KG1 (cell line): ENCODE measurements at places on chromosomes 3 and 15.

GRCh38 chr15:69722924-69723323 lies 270.3 kb downstream of the RPLP1 start:
- DNase-seq = no peak

GRCh38 chr15:65796610-65797078 lies 4.6 kb upstream of the DENND4A start:
- no peak for DNase-seq

GRCh38 chr3:112302150-112302830 lies 8.3 kb upstream of the SLC9C1 start:
- no peak for DNase-seq

DNA sequence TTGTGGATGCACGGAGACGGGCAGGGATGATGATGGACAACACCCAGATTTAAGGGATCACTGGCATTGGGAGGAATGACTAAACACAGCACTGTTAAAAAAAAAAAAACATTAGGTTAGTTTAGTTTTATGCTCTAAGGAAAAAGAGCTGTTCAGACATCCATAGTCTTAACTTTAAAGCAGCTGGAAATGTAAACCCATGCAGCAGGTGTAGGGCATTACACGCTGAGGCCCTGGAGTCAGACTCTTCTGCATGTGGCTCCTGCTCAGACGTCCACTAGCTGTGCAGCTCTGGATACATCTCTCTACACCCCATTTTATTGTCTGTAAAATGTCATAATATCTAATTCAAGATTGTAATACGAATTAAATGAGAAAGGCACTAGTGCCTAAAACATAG lies 191.8 kb upstream of the RASGRP1 start:
- DNase-seq = no peak

DNA sequence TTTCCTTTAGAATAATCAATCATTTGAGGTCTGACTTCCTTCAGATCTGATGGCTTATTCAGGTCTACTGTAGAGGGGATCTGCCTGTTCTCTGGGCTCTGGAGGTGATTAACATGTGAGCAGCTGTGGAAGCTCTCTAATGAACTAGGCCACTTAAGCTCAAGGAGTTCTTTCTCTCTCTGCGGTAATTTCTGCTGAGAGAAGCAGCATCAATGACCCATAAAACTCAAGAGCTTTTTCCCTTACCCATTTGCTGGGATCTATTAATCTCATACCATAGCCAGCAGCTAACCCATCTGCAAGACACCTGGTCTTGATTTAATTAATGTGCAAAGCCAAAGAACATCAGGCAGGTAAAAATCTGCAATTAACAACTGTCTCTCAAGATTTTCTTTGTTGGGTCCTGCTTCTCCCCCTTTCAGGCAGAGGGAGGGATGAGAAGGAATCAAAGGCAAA lies 73.2 kb upstream of the DLG1 start:
- no peak for DNase-seq

DNA sequence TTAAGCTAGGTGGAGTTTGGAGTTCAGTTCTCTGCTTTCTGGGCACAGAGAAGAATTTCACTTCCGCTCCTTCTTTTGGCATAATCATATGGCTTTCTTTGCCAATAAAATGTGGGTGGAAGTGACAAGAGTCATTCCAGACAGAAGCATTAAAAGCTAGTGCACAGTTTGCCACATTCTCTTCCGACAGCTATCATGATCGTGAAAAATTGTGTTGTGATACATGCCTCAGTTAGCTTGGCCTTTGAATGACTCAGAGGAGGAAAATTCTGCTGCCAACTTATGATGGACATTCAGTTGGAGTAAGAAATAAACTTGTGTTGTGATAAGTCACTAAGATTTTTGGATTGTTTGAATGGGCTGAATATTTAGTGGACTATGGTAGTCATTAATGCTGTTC lies 291.7 kb upstream of the SATB1 start:
- no peak for DNase-seq

DNA sequence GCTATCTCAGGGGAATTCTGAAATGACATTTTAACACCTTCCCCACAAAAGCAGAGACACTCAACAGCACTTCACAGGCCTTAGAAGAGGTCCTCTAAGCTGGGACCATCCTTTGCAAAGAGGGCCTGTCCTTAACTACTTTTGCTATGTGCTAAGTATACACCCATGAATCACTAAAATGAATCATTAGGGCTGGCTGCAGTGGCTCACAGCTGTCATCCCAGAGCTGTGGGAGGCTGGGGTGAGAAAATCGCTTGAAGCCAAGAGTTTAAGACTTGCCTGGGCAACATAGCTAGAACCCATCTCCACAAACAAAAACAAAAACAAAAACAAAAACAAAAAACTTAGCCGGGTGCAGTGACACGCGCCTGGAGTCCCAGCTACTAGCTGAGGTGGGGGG lies 53.9 kb upstream of the MELTF start:
- DNase-seq = no peak

- DNase-seq = no peak
These were observed 247.7 kb downstream of the AGBL1 start for GRCh38 chr15:86327230-86327865.

DNA sequence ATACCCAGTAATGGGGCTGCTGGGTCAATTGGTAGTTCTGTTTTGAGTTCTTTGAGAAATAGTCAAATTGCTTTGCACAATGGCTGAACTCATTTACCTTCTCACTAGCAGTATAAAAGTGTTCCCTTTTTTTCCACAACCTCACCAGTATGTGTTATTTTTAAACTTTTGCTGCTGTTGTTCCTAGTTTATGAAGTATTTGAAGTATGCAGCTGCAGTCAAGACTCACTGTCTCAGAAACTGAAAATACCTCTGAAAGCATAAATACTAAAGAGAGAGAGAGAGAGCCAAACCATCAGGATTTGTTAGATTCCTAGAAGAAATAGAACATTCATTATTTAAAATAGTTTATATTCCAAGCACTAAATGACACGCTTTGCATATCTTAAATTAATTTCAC lies 764.2 kb downstream of the NTRK3 start:
- no peak for DNase-seq
